ENCODE measurements at places on chromosomes 4 and X.

DNA sequence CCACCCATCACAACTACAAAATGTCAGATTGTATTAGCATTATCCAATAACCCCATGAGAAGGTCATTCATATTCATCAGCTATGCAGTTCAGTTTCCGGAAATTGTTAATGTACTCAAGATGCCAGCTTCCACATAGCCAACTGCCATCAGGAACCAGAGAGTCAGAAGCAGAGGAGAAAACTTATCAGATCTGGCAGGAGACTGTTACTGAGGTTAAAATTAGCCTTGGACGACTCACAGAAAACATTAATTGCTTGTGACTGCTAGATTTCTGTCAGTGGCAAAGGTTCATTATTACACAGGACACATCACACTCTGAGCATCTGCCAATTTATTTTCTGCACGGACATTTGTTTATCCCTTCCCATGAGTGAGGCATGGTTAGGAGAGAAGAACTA is 352.8 kb downstream of the DHRSX start:
- DNase-seq: no peak

DNA sequence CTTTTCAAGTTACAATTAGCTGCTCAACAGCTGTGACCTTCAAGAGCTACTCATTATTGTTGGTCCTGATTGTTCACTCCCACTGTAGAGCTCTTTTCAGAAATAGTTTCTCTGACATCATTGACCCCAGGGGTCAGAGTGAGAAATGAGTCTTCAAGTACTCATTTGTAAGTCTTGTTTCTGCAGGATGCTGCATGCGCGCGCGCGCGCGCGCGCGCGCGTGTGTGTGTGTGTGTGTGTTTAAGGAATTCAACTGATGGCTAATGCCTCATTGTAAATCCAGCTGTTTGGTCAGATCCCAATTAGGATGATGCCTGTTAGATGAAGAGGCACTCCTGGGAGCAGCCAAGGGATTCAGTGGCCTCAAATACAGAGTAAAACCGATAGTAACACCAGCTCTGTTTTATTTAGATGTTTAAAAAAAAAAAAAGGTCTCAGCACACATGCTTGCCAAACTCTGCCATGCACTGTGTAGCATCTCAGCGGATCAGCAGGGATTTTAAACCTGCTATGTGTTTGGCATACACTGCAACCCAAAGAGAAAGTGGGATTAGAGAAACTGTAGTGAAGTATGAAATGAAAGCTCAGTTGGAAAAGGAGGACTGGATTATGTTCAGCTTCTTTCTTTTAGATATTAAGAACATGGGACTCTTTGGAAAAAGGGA is 332.3 kb downstream of the ADGRL3 start:
- DNase-seq: no peak

DNA sequence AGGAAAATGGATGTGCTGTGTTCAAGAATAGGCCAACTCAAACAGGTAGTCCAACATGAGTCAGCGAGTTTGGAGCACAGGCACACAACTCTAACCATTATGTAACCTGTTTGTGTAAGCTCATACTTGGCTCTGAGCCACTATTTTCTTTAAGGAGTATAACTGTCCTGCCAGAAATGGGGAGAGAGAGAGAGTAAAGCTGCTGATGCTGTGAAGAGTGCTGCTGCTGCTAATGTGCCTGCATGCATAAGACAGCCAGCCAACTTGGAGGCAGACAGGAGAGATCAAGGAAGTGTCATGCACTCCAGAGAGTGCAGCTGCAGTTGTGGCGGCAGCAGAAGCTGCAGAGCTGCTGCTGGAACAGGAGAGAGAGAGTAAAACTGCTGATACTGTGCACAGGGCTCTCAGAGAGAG is 11.7 kb upstream of the STATH start:
- no peak for DNase-seq

GRCh38 chr4:83782591-83782990 is 246.7 kb downstream of the GPAT3 start:
- DNase-seq: no peak

GRCh38 chr4:78772526-78773091 is 3.5 kb upstream of the BMP2K start:
- DNase-seq: no peak

GRCh38 chr4:138859254-138859653 is 156.3 kb upstream of the NOCT start:
- no peak for DNase-seq

GRCh38 chrX:47232803-47233332 is at the start of gene USP11:
TSS of gene USP11 (plus strand) at chrX:47233009. CDS start at chrX:47233044, 35 bp downstream.
- DNase-seq: peak; percentile 13

DNA sequence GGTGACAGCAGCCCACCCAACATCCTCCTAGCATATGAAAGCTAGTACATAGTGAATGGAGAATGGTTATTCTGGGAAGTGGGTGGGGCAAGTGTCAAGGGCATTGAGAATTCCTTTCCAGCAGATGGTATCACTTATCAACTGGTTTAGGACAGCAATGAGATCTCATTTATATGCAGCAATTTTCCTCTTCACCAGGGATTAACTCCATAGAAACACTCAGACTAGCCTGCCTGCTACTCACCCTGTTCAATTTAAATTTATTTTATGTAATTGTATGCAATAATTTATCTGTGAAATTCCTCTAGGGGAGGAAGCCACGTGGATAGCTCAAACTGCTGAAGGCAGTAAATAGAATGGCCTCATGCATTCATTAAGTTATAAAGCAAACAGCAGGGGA is 101.6 kb upstream of the MID1IP1 start:
- DNase-seq: no peak

- DNase-seq: no peak
Observed at GRCh38 chrX:30680618-30681017, 27.4 kb downstream of the GK start.

DNA sequence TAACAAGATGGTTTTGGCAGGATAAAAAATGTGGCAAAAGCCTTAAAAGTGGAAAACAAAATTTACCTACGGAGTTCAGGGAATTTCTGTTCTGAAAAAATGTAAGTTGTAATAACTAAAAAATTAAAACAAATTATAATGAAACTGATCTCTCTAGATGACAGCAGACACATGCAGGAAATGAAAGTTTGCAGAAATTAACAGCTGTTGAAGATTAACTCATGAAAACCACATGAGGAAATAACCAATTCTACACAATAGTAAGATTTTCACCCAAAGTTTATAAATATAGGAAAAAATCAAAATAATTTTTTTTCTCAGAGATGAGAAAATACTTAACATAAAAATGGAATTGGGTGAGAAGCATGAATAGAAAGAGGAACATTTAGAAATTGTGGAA is 47.5 kb upstream of the UGT2B15 start:
- no peak for DNase-seq

DNA sequence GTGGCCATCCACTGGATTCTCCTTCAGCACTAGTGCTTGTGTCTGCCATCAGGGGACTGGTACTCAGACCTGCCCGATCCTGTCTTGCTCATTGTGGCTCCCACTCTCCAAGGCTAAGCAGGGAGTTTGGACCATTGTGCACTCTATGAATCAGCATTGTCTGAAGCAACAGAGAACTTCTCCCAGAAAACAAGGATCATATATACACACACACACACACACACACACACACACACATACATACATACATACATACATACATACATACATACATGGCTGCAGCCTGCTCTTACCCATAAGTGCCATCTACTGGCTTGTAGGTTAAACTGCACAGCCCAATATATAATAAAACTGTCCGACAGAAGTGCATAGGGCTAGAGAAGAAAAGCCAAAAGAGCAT is 345.3 kb upstream of the LCORL start:
- no peak for DNase-seq

DNA sequence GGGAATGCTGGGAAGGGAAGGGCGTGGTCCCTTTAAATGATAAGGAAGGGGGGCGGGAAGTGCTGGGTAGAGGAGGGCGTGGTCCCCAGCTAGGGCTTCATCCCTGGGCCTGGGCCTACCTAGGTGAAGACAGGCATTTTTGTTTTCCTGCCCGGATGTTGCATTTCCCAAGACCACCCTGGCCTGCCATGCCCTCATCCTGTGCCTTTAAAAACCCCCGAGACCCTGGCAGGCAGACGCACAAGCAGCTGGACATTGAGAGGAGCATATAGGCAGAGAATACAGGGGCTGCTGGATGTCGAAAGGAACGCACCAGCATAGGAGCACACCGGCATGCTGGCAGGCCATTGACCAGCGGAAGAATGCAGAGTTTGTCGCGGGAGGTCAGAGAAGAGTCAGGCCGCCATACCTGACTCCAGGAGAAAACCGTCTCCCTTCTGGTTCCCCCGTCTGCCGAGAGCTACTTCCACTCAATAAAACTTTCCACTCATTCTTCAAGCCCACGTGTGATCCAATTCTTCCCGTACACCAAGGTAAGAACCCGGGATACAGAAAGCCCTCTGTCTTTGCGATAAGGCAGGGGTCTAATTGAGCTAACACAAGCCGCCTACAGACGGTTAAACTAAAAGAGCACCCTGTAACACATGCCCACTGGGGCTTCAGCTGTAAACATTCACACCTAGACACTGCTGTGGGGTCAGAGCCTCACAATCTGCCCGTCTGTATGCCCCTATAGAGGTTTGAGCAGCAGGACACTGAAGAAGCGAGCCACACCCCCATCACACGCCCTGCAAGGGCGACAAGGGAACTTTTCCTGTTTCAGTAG is 2.9 kb upstream of the AGA start:
- DNase-seq: no peak

DNA sequence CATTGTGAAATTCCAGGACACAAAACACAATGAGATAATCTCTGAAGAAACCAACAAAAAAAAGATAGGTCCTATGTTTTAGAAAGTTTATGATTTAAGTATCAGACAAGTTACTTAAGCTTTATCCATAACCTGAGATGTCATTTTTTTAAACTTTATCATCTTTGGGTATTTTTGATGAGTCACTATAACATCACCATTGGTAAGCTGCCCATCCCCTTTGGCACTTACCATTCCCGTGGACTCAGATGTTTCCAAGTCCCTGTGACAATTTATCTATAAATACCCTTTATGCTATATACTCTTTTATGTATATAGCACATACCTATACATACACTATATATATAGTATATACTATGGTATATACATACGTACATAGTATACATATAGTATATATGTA is 198.9 kb upstream of the GEMIN8 start:
- DNase-seq: no peak

DNA sequence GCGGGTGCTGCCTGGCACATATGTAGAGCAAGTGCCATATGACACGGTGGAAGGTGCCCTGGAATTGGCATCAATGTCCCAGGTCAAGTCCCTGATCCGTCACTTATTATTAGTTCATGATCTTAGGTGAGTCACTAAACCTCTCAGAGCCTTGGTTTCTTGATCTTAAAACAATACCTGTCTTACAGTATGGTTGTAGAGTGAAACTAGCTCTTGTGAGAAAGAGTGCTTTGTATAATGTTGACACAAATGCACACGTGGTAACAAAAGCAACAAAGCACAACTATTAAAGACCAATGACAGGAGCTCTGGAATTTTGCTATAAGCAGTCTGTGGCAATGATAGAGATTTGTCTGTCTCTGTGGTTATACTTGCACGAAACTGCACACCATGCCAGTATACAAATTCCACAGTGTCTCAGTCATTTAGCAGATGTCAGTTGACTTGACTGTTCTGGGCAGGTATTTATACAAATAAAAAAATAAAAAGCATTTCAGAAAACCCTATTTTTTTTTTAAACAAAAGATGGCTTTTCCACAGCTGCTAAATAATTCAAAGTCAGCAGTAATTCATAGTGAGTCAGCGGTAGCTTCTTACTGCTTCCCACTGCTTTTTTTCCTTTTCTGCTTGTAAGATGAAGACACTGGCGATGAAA is 19.7 kb upstream of the ACSL1 start:
- no peak for DNase-seq

GRCh38 chr4:86670756-86671155 is 76.6 kb downstream of the PTPN13 start:
- DNase-seq: no peak

DNA sequence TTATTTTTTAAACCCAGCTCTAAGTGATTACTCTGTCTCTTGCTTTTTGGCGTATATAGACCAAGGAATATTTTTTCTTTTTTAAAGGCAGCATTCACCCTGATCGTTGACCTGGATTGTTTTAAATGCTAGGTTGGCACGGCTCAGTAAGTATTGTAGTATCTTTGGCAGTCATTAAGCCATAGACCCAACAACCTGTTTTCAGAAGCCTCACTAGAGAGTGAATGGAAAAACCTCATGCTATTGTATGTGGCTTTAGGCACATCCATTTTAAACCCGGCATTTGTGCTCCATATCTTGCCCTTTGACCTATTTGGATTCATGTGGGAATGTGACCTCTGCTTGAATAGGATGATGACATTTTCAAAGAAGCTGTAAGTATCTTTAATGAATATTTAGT is 183.9 kb downstream of the SNCA start:
- DNase-seq: no peak

- DNase-seq: no peak
Observed at GRCh38 chrX:24760363-24761000, 66.8 kb downstream of the POLA1 start.

DNA sequence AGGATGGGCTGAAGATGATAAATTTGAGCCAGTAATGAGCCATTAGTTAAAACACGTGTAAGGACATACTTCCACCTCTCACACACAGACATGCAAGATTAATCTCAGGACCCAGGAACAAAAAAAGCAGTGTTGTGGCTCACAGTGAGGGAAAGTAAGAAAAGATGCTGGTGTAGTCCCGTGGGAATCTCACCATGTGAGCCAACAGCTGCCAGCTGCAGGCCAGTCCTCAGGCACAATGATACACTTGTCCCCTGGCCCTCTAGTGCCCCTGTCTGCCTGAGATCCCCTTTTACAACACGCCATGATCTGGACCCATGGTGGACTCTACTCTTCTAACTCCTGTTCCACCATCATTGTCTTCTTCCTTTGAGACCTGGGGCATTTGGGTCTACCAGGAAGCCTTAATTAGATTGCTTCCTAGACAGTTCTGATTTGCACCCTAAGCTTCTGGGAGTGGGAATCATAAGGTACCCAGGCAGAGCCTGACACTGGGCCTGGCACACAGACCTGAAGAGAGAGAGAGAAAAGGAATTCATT is 194.7 kb downstream of the STIM2 start:
- DNase-seq: no peak

GRCh38 chr4:41214136-41214824 is at the start of gene APBB2:
TSS of gene APBB2 (minus strand) at chr4:41214542. CDS start at chr4:41033254, 181,288 bp downstream.
- peak; percentile 55 for DNase-seq

DNA sequence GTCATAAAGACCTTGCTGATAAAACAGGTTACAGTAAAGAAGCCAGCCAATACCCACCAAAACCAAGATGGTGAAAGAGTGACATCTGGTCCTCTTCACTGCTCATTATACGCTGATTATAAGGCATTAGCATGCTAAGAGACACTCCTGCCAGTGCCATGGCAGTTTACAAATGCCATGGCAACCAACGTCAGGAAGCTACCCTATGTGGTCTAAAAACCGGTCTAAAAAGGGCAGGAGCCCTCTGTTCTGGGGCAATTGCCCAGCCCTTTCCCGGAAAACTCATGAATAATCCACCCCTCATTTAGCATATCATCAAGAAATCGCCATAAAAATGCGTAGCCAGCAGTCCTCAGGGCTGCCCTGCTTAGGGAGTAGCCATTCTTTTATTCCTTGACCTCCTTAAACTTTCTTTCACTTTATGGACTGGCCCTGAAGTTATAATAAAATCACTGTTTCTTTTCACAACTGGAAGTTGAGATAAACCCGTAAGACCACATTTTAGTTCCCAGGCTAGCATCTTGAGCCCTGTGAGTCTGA is 260.5 kb upstream of the FAT1 start:
- no peak for DNase-seq
